ENCODE measurements at places on chromosomes 3 and 15. TPM values are rescaled to one million over a fixed set of nuclear protein-coding genes. Genes with fewer than 3 reads are reported as not detected.

Gene GOLGA8M
- not detected for total RNA-seq

Gene IL12A
- total RNA-seq = 0.21 TPM

Gene AADACL2
- not detected for total RNA-seq

Gene CACNA1D
- total RNA-seq = not detected

Gene AHSG
- 0.28 TPM for total RNA-seq

Gene CPN2
- not detected for total RNA-seq

Gene CELF6
- not detected for total RNA-seq

Gene GP5
- total RNA-seq = not detected

Gene GPR27
- 0.63 TPM for total RNA-seq

Gene DCUN1D1
- total RNA-seq = 17.5 TPM

Gene C2CD4B
- not detected for total RNA-seq

Gene ADAMTS17
- 2.0 TPM for total RNA-seq

Gene EIF4E3
- 6.0 TPM for total RNA-seq

Gene CCR9
- not detected for total RNA-seq

Gene HAPLN3
- total RNA-seq = 7.8 TPM

Gene SLC24A5
- not detected for total RNA-seq

Gene ANKRD34C
- not detected for total RNA-seq

Gene THSD4
- total RNA-seq = 12.4 TPM

Measured in airway epithelial cell (primary cell).